ENCODE measurements at places on chromosomes 2 and 18. TPM values are rescaled to one million over a fixed set of nuclear protein-coding genes. Genes with fewer than 3 reads are reported as not detected.
A peak's percentile ranks its signal among the peaks of the same experiment; 100 is the strongest.

GRCh38 chr2:199490049-199490448 is 32.3 kb upstream of the SATB2 start:
- H3K27ac ChIP-seq: no peak overlapping the region
- DNase-seq: no peak
- H3K4me3 ChIP-seq: no peak overlapping the region

GRCh38 chr18:78378983-78379382 is 600.6 kb upstream of the SALL3 start:
- no peak overlapping the region for H3K4me3 ChIP-seq
- DNase-seq: no peak
- no peaks in the 10 kb centered on the region for H3K36me3 ChIP-seq
- peaks cover 10% of the 10 kb centered on the region for H3K4me1 ChIP-seq
- no peak overlapping the region for H3K27ac ChIP-seq
- H3K27me3 ChIP-seq: no peaks in the 10 kb centered on the region

GRCh38 chr18:48408111-48408726 is 964 bp downstream of the ZBTB7C start:
- no peak overlapping the region for H3K27ac ChIP-seq
- peaks cover 80% of the 10 kb centered on the region for H3K27me3 ChIP-seq
- H3K4me3 ChIP-seq: peak overlapping the region; percentile 82
- no peaks in the 10 kb centered on the region for H3K36me3 ChIP-seq
- peak; percentile 33 for DNase-seq

DNA sequence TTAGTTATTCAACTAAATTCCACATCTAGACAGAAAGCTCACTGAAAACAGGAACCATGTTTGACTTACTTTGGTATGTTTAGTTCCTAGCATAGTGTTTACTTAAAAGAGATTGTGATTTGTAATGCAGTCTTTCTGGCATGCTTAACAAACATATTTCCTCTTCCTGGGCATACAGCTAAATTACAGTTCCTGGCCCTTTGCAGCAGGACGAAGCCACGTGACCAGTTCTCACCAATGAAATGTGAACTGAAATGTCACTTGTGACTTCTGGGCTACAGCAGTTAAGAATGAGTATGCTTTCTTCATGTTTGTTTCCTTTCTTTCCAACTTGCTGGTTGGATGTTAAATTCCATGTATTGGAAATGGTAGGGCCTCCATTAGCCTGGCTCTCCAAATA is 330.5 kb downstream of the FIGN start:
- H3K4me1 ChIP-seq: peaks cover 8% of the 10 kb centered on the region
- H3K27me3 ChIP-seq: no peaks in the 10 kb centered on the region
- no peak for DNase-seq

DNA sequence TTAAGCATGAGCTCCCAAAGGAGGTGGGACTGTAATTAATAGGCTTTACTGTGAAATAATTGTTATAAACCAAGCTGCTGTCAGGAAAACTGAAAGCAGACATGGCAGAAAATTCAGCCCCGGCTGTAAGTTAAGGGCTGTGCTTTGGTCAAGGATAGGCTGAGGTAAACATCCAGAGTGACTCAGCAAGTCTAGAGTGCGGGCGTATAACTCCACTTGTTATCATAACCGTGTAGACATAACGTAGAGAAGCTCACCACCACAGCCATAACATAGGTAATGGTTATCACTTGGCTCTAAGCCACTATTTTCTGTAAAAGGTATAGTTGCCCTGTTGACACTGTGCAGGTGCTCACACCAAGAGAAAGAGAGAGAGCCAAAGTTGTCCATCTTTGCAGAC is 316.8 kb downstream of the DCDC2C start:
- H3K4me3 ChIP-seq: no peak overlapping the region
- H3K27me3 ChIP-seq: no peaks in the 10 kb centered on the region
- H3K36me3 ChIP-seq: no peaks in the 10 kb centered on the region
- H3K27ac ChIP-seq: no peak overlapping the region
- no peak for DNase-seq

DNA sequence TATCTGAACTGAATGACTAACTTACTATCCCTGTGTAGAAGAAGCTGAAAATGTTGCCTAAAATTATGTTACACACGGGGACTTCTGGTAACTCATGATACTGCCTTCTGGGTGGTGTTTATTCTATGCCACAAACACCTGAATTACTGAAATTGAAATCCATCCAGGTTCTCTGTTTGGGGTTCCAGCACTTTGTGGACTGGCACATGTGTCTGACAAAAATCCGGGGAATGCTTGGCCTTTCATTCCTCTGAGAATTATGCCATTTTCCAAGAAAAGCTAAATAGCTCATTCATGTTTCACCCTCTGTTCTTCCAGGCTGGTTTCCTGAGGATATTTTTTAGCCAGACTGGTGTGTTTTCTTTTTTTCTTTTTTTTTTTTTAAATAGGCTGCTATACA is 59.5 kb upstream of the POU3F3 start:
- H3K27ac ChIP-seq: no peak overlapping the region
- H3K36me3 ChIP-seq: no peaks in the 10 kb centered on the region
- peaks cover 33% of the 10 kb centered on the region for H3K4me1 ChIP-seq
- no peak overlapping the region for H3K4me3 ChIP-seq
- no peaks in the 10 kb centered on the region for H3K27me3 ChIP-seq

DNA sequence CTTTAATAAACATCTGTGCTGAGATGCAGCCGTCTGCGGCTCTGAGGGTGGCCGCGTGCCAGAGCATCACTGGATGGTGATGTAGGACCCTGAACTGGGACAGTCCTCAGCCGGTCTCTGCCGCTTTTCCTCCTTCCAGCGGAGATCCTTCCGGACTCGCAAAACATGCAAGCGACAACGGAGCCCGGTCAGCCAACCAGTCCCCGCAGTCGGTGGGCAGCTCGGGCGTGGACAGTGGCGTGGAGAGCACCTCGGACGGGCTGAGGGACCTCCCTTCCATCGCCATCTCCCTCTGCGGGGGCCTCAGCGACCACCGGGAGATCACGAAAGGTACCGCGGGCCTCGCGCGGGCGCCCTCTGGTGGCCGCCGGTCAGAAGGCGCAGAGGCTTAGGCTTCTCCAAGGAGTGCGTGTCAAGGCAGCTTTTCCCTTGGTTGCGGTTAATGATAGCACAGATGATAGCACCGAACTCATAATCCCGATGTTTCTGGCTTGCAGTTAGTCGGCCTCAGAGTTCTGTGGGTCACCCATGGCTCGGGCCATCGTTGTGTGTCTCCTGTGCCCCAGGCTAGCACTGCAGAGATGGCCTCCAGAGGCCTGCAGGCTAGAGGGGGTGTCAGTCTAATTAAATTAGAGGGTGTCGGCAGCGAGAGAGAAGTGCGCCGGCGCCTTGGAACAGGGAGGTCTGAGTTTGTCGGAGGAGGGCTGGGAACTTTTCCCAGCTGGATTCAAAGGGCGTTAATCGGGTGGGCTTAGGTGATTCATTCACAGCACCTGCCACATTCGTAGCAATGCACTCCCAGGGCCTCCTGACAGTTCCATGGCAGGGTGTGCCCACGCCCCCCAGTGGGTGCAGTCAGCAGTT is 38.5 kb downstream of the LPIN1 start:
- H3K36me3 ChIP-seq: no peaks in the 10 kb centered on the region
- H3K4me3 ChIP-seq: peak overlapping the region; percentile 44
- no peak overlapping the region for H3K27ac ChIP-seq
- H3K27me3 ChIP-seq: no peaks in the 10 kb centered on the region

DNA sequence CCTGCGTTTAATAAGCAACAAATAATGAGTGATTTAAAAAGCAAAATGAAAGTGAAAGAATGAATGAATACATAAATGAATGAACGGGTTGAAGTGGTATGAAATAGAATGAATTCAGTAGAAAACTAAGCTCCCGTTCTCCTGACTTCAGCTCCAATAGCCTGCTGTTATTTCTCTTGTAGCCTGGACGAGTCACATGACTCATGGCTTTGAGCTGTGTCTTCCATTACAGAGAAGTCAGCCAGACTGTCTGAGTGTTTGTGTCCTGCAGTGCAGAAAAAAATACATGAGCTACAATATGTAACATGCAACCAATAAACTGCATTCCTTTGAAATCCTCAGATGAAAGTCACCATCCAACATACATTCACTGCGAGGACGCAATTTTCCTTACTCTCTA is 21.2 kb downstream of the SCG2 start:
- no peak overlapping the region for H3K4me3 ChIP-seq
- no peaks in the 10 kb centered on the region for H3K36me3 ChIP-seq
- no peak overlapping the region for H3K27ac ChIP-seq
- no peaks in the 10 kb centered on the region for H3K27me3 ChIP-seq
- peaks cover under 1% of the 10 kb centered on the region for H3K4me1 ChIP-seq
- DNase-seq: peak; percentile 12

DNA sequence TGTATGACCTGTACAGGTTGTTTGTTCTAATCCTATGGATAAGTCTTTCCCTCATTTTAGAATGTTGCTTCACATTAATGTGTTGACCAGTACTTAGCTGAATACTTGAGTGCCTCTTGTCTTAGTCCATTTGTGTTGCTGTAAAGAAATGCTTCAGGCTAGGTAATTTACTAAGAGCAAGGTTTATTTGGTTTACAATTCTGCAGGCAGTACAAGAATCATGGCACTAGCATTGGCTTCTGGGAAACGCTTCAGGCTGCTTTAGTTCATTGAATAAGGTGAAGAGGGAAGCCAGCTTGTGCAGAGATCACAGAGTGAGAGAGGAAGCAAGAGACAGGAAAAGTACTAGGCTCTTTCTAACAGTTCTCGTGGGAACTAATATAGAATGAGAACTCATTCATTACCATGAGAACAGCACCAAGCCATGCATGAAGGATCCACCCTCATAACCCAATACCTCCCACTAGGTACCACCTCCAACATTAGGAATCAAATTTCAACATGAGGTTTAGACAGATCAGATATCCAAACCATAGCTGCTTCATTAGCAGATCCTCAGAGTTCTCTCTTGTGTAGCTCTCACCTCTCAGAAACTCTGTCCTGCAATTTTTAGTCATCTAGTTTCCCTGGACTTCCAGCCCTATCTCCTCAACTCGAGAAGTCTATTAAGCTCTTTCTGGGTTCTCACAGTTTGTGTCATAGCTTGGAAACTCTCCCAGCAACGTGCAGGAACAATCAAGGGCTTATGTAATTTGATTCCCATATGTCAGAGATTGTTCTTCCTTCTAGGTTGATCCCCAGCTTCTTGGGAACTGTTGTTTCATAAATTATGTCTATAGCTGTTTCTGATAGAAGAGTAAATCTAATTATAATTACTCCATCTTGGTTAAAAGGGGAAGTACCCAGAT is 2082.3 kb upstream of the CELF4 start:
- no peak for DNase-seq
- H3K4me1 ChIP-seq: peaks cover 11% of the 10 kb centered on the region
- no peak overlapping the region for H3K27ac ChIP-seq
- no peak overlapping the region for H3K4me3 ChIP-seq
- H3K27me3 ChIP-seq: no peaks in the 10 kb centered on the region
- H3K36me3 ChIP-seq: no peaks in the 10 kb centered on the region

GRCh38 chr18:55650363-55650870 is 62.4 kb upstream of the TCF4 start:
- H3K36me3 ChIP-seq: no peaks in the 10 kb centered on the region
- DNase-seq: no peak
- no peak overlapping the region for H3K27ac ChIP-seq
- no peaks in the 10 kb centered on the region for H3K4me1 ChIP-seq
- no peak overlapping the region for H3K4me3 ChIP-seq

DNA sequence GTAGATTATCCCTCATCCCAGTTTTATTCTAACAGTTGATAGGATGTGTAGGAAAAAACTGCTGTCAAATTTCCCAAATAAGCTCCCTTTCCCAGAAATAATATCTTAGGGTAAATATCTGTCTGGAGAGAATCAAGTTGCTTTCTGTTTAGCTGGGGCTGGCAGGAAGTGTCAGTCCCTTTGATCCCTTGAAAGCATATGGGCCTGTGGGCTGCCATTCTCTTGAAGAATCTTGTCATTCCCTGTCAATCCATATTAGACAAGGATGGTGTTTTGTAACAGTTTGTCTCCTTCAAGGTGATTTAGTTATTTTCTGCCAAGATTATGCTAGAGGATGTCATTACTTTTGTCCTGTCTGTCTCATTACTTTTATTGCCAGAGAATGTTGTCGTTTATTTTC is 37.1 kb upstream of the UBE2E3 start:
- DNase-seq: no peak
- no peaks in the 10 kb centered on the region for H3K4me1 ChIP-seq
- H3K27ac ChIP-seq: no peak overlapping the region
- no peak overlapping the region for H3K4me3 ChIP-seq

- H3K36me3 ChIP-seq: no peaks in the 10 kb centered on the region
- H3K4me3 ChIP-seq: no peak overlapping the region
- H3K4me1 ChIP-seq: no peaks in the 10 kb centered on the region
- H3K27me3 ChIP-seq: no peaks in the 10 kb centered on the region
- no peak overlapping the region for H3K27ac ChIP-seq
- no peak for DNase-seq
Observed at GRCh38 chr2:236636261-236636660, 66.6 kb downstream of the ACKR3 start.

DNA sequence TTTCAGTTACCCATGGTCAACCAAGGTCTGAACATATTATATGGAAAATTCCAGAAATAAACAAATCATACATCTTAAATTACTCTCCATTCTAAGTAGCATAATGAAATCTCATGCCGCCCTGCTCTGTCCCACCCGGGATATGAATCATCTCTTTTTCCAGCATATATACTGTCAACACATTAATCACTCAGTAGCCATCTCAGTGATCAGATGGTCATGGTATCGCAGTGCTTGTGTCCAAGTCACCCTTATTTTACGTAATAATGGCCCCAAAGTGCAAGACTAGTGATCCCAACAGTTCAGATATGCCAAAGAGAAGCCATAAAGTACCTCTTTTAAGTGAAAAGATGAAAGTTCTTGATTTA is 43.8 kb downstream of the OSBPL6 start:
- no peaks in the 10 kb centered on the region for H3K36me3 ChIP-seq
- no peak overlapping the region for H3K27ac ChIP-seq
- H3K4me1 ChIP-seq: peaks cover 3% of the 10 kb centered on the region
- H3K27me3 ChIP-seq: no peaks in the 10 kb centered on the region

GRCh38 chr2:108920686-108921085 is 68.3 kb downstream of the EDAR start:
- H3K27me3 ChIP-seq: no peaks in the 10 kb centered on the region
- H3K27ac ChIP-seq: no peak overlapping the region
- no peaks in the 10 kb centered on the region for H3K36me3 ChIP-seq
- peaks cover 37% of the 10 kb centered on the region for H3K4me1 ChIP-seq

DNA sequence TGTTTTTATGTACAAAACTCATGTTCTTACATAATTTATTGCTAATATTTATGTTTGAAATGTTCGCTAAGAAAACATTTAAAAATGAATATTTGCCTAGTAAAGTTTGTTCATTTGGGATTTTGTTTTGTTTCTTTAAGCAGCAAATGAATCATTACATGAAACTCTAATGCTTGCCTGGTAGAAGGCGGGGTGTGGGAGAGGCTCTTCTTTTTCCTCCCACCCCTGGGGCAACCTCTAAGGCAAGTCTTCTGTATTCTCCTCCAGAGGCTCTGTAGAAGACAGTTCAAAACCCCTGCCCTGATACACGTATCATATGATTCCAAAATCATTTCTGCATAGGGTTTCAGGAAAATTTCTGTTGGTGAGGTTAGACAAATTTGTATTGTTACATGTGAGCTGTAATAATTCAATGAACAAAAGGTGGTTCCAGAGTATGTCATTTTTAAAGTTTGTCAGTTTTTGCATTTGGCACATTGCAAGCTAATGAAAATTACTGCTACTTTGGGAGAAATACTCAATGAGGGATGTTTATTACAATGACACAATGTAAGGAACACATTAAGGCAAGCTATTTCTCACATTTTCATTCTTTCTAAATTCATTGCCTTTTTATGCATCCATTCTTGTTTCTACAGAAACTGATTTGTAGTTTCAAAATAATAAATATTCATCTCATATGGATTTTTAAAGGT is 302.3 kb upstream of the UBE2E3 start:
- peaks cover 6% of the 10 kb centered on the region for H3K4me1 ChIP-seq
- H3K4me3 ChIP-seq: no peak overlapping the region
- no peaks in the 10 kb centered on the region for H3K27me3 ChIP-seq
- H3K27ac ChIP-seq: no peak overlapping the region

Gene PNKD
- 13.5 TPM for total RNA-seq

Gene LTBP1
- 61.9 TPM for total RNA-seq

Gene CKAP2L
- 28.2 TPM for total RNA-seq

Gene STON1
- total RNA-seq: 36.7 TPM

Gene TDRD15
- total RNA-seq: not detected

Gene ANKRD30B
- not detected for total RNA-seq
